ENCODE measurements at places on chromosomes 11 and 22.

DNA sequence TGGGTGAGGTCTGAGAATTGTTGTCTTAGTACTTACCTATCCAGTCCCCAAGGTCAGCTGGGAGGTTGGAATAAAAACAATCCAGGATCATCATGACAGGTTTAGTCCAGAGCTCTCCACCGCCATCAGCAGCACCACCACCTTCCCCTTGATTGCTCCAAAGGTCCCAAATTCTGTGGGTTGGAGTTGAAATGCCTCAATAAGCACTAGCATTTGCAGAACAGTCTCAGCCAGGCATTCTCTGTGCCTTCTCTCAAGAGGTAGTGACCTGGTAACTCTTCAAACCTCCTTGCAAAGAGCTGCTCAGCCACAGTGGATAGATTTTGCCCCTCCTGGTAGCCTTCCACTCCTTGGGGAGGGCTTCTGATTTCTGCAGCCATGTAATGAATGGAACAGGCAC lies 69.6 kb downstream of the PRDM11 start:
- no peaks in the 10 kb centered on the region for H3K36me3 ChIP-seq
- H3K4me3 ChIP-seq, result no peak overlapping the region
- no peak for DNase-seq
- no peaks in the 10 kb centered on the region for H3K27me3 ChIP-seq
- no peaks in the 10 kb centered on the region for H3K4me1 ChIP-seq

DNA sequence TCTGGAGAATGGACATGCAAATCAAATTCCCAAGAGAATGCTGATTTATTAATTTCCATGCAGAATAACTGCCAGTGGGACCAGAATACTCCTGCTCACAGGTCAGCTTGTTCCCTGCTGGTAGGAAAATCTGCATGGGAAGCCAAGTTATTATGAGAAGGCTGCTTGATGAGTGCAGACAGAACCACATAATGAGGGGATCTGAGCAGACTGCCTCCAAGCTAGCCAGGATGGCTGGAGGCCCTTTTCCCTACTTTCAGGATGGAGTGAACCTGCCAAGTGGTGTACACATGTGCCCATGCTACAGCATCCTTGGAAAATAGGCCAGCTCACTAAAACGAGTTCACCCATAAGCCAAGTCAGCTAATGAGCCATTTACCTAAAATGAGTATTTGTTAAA lies 55.2 kb upstream of the ZBED5 start:
- H3K27ac ChIP-seq, result no peak overlapping the region
- H3K36me3 ChIP-seq, result no peaks in the 10 kb centered on the region
- H3K27me3 ChIP-seq, result no peaks in the 10 kb centered on the region

DNA sequence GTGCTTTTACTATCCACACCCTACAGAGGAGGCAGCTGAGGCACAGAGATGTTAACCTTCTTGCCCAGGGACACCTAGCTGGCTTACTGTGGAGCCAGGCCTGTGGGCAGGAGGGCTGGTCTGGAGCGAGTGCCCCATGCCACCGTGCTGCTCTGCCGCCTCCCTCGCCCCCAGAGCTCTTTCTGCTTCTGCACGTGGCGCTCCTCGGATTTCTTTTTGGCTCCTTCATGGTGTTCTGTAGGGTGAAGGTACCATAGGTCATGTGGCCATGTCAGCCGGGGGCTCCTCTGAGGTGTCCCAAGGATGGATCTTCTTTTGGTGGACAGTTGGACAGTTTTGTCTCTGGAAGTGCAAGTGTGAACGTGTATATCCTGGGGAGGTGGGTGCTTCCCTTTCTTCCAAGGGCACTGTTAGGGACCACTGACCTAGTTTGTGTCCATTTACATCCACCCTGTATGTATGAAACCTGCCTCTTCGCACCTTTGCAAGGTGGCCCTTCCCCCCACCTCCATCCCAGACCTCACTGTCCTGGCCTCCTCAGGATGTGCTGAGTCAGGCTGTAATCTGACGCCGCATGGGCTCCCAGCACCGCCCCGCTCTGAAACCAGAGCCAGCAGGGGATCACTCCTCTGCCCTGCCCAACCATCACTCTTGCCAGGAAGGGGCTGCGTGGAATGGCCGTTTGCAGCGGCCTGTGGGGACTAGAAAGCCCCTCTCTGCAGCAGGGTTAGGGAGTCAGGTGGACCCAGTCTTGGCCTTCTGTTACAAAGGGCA lies 31.7 kb downstream of the POLR3H start:
- H3K4me1 ChIP-seq, result no peaks in the 10 kb centered on the region
- no peak for DNase-seq
- H3K36me3 ChIP-seq, result peaks cover 90% of the 10 kb centered on the region
- H3K27ac ChIP-seq, result no peak overlapping the region
- no peak overlapping the region for H3K4me3 ChIP-seq

GRCh38 chr22:41247703-41248102 lies 7.0 kb upstream of the CHADL start:
- H3K27ac ChIP-seq, result no peak overlapping the region
- no peaks in the 10 kb centered on the region for H3K4me1 ChIP-seq
- peaks cover 69% of the 10 kb centered on the region for H3K36me3 ChIP-seq
- DNase-seq, result no peak
- no peaks in the 10 kb centered on the region for H3K27me3 ChIP-seq

- no peaks in the 10 kb centered on the region for H3K27me3 ChIP-seq
- H3K4me3 ChIP-seq, result no peak overlapping the region
- no peak for DNase-seq
- H3K27ac ChIP-seq, result no peak overlapping the region
- H3K36me3 ChIP-seq, result no peaks in the 10 kb centered on the region
Measured at GRCh38 chr11:100726680-100727079, 39.6 kb downstream of the ARHGAP42 start.

- H3K4me3 ChIP-seq, result no peak overlapping the region
- no peaks in the 10 kb centered on the region for H3K4me1 ChIP-seq
- no peaks in the 10 kb centered on the region for H3K36me3 ChIP-seq
- no peak for DNase-seq
Measured at GRCh38 chr11:34273099-34273498, 84.7 kb downstream of the ABTB2 start.

DNA sequence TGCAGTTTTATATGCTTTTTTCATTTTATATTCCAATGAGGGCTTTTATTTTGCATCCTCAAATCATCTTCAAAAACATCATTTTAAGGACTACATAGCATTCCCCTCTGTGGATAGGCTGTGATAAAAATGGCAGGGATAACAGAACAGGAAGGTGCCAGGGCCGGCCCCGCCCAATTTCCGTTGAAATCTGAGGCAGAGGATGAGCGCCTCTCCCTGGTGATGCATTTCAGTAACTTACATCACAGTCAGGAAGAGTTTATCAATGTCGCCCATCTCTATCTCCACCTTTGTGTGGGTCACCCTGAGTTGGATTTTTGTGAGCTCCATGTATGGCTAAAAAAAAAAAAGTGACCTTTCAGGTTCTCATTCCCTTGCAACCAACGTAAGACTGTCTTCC lies 201.6 kb downstream of the DSCAML1 start:
- peaks cover 12% of the 10 kb centered on the region for H3K27me3 ChIP-seq
- DNase-seq, result no peak
- no peak overlapping the region for H3K27ac ChIP-seq
- no peaks in the 10 kb centered on the region for H3K4me1 ChIP-seq
- no peaks in the 10 kb centered on the region for H3K36me3 ChIP-seq

- no peaks in the 10 kb centered on the region for H3K27me3 ChIP-seq
- H3K36me3 ChIP-seq, result peaks cover 94% of the 10 kb centered on the region
- no peak overlapping the region for H3K27ac ChIP-seq
- no peak for DNase-seq
Measured at GRCh38 chr11:47726878-47727514, 11.8 kb upstream of the AGBL2 start.

DNA sequence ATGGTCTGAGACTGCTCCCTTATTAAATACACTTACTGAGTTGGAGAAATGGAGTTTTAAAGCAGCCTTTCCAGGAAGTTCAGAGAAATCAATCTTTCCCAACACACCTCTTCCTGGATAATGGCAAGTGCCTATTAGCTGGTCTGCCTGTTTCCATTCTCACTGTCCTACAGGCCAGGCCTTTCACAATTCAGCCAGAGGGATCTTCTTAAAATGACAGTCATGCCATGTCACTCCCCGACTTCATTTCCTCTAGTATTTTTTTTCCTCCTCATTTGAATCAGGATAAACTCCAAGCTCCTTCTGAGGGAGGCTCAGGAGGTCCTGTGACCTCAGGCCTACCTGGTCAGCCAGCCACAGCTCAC lies 62.6 kb downstream of the FDX1 start:
- H3K27me3 ChIP-seq, result no peaks in the 10 kb centered on the region
- no peaks in the 10 kb centered on the region for H3K36me3 ChIP-seq
- H3K4me1 ChIP-seq, result no peaks in the 10 kb centered on the region
- no peak overlapping the region for H3K4me3 ChIP-seq
- H3K27ac ChIP-seq, result no peak overlapping the region

DNA sequence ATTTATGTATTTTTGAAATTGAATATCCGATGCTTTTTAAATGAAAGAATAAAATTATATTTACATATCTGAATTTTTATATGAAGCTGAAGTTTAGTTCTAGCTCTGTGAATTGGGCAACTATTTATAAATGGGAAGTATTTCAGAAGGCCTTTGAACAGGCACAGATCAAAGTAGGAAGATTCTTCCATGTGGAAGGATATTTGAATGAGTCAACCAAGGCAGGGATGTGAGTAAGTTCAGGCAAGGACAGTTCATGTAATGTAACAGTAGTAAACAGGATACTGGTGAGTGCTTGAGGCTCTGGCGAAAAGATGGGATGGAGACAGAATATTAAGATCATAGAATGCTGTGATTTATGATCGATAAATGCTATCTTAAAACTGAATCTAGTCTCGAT lies 417.8 kb upstream of the CCDC179 start:
- H3K27me3 ChIP-seq, result no peaks in the 10 kb centered on the region
- no peak overlapping the region for H3K4me3 ChIP-seq
- H3K4me1 ChIP-seq, result no peaks in the 10 kb centered on the region
- DNase-seq, result no peak
- H3K27ac ChIP-seq, result no peak overlapping the region
- no peaks in the 10 kb centered on the region for H3K36me3 ChIP-seq

DNA sequence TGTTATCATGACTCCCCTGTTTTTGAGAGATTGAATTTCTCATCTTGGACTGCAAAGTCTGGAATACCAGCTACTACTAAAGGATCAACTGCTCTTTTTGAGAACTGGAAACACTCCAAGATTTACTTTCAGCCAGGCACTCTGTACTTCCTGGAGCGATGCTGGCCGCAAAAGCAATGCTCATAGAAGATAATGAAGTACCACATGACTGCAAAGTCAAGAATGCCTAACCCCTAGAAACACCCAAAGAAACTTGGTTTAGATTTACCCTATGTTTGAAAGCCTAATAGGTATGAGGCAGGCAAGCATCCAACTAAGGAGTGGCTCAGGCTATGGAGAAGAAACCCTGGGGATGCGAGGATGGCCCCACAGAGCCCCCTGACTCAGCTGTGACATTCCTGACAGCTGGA lies 47.7 kb upstream of the ARHGAP20 start:
- H3K27me3 ChIP-seq, result no peaks in the 10 kb centered on the region
- no peak overlapping the region for H3K27ac ChIP-seq
- no peaks in the 10 kb centered on the region for H3K36me3 ChIP-seq
- no peak for DNase-seq
- no peaks in the 10 kb centered on the region for H3K4me1 ChIP-seq

DNA sequence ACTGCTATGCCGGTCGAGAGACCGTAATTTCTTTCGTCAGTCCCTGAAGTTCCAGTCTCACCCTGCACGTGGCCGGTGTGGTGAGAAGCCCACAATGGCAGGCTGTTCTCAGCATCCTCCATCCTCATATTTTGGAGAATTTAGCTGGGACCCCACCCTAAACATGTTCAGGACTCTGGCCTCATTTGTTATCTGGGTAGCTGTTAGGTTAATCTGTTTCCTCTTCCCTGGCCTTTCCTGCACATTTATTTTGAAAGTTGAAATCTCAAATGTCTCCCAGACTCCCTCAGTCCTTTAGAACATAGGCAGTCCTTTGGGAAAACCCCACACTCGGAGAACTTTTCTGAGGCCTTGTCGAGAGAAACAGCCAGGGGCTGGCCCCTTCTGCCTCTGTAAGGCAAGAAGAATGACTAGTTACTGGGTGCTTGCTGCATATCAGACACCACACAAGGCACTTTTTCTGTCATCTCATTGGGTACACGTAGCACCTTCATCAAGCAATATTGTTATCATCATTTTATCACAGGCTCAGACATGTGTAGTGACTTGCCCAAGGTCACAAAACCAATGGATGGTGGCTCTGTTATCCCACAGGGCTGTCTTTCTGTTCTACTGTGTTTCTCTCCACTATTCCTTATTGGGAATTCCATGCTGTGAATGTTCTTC lies 109.3 kb upstream of the CRYBB3 start:
- H3K36me3 ChIP-seq, result no peaks in the 10 kb centered on the region
- no peak overlapping the region for H3K27ac ChIP-seq
- H3K4me3 ChIP-seq, result no peak overlapping the region
- H3K4me1 ChIP-seq, result peaks cover 2% of the 10 kb centered on the region

DNA sequence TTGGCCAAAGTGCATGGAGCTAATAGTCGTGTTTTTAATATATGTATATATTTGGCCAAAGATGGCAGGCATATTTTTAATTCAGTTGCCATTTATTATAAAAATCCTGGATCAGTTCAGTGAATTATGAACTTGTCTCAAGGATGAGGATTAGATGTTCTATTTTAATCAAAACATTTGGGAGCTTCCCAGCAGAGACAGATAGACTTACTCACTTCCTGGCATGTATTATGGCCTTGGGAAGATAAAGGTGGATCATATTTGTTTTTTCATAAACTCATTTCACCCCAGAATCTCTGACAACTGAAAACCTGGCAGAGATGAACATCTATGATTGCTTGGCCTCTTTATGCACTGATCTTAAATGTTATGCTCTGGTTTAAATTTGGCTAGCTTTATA lies 148.8 kb downstream of the NCAM1 start:
- H3K27ac ChIP-seq, result no peak overlapping the region
- no peak for DNase-seq
- H3K4me1 ChIP-seq, result no peaks in the 10 kb centered on the region
- no peak overlapping the region for H3K4me3 ChIP-seq

DNA sequence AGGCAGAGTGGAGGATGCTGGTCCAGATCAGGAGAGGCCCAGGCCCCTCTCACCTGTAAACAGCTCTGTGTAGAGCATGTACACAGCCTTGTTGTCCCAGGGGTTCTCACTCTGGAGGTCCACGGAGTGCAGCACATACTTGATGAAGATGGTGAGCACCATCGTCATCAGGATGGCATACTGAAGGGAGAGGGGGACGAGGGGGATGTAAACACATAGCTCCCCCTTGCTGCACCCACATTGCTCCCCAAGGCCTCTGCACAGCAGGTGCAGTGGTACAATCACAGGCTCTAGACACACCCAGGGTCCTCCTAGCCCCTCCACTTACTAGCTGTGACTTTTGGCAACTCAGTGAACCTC lies 2.9 kb downstream of the SYVN1 start:
- H3K4me3 ChIP-seq, result no peak overlapping the region
- H3K36me3 ChIP-seq, result peaks cover 68% of the 10 kb centered on the region
- no peaks in the 10 kb centered on the region for H3K27me3 ChIP-seq

DNA sequence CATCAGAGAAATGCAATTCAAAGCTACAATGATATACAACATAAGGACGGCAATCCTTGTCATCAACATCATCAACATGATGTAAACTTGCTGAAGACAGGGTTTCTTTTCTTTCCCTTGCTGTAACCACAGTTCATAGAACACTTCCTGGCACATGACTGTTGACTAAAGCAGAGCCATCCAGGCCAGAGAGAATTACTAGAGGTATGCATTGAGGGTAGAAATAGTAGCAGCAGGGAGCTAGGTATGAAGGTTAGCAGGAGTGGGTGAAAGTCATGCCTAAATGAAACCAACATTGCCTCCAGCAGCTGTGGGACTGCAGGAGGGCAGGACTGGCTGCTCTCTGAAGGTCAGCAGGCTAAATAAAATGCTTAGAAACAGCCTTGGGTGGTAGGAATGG lies 103.7 kb downstream of the LRRC32 start:
- H3K27ac ChIP-seq, result no peak overlapping the region
- H3K36me3 ChIP-seq, result no peaks in the 10 kb centered on the region
- H3K4me3 ChIP-seq, result no peak overlapping the region
- peaks cover 4% of the 10 kb centered on the region for H3K27me3 ChIP-seq
- no peaks in the 10 kb centered on the region for H3K4me1 ChIP-seq

All from CD4-positive, alpha-beta T cell (primary cell).